ENCODE measurements at places on chromosomes 5 and 9.

DNA sequence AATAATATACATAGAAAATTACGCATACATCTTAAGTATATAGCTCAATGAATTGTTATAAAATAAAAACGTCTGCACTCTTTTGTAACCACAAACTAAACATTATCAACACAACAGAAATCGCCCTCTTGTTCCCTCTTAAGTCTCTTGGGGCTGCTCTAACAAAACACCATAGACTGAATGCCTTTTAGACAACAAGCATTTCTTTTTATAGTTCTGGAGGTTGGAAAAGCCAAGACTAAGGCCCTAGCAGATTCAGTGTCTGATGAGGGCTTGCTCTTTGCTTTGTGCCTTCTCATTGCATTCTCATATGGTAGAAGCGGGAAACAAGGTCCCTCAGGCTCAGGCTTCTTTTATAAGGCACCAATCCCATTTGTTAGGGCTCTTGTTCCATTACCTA is 4.9 kb upstream of the IFNB1 start:
- DNase-seq = no peak

DNA sequence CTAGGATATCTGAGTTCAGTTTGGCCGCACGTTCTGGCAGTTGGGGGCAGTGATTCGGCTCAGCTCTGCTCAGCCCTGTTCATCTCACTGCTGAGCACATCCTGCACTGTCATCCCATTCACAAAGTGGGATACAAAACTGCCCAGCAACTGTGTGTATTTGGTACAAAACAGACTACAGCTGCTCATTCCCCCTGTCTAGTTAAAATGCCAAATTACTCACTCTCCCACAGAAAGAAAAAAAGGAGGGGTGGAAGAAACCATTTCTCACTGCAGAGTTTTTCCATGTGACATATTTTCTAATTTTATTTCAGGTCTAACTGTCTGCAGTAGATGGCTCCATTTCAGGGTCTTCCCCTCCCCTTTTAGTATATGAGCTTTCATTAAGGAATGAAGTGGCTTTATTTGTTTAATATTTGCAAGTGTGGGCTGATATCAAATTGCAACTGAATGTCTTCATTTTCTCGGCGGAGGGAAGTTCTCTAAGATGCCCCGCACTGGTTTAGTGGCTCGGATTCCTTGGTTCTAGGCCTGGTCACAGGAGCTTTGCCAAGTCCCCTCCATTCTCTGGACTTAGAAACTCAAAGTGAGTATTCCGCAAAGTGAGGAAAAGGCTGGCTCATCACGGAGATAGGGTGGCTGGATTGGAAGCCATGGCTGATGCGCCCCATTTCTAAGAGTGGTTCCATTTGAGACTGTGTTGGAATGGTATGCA is 14.7 kb downstream of the COL15A1 start:
- DNase-seq = no peak

DNA sequence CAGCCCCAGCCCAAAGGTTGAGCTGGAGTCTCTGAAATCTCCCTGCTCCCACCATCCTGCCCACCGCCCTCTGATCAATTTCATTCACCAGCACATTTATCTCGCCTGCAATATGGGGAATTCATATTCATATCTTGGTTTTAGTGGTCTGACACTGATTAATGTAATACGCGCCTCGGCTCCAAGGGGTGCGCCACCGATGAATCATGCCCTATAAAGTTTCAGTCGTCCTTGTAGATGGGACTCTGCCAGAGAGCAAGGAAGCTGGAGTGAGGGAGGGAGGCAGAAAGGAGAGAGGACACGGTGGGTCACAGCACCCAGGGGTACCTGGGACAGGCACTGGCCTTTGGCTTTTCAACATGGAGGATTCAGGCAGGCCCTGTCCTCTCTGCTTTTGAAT is 8.9 kb downstream of the IRX1 start:
- no peak for DNase-seq

- no peak for DNase-seq
Observed at GRCh38 chr9:33939924-33940874, 108.5 kb downstream of the UBAP2 start.

DNA sequence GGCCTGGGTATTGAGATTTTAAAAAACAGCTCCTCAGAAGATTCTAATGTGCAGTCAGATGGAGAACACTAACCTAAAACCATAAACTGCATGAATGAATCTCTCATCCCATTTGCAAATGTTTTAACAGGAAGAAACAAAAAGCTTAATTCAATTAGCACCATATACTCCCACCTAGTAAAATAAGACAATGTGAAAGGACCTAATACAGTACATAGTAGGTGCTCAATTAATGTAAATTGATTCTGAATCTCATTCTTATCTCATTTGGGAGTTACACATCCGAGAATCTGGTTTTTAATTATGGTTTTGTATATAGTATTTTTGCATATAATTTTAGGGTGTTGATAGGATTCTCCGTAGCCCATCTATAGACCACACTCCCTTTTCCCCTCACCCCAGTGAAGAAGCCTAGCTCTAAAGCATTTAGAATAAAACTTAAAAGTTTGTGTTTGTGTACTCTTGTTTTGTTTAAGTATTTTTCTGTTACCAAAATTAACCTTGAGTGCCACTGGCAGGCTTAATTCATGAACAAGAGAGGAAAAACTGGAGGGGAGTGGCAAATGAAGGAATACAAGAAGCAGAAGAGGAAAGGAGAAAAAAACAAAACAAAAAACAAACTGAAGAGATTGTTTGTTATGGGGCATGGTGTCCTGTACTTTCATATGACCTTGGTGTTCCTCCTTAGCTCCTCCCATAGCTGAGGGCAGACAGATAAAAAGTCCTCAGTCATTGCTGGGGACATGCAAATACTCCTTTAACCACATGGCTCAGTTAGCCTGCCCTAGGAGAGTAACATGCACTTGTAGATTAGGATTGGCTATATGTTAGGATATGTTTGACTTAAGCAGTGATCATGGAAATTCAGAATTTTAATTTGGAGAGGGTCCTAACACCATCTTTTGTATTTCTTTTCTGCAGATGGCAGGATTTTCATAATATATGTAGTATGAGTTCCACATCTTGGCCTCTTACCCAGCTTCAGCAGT is 1.2 kb downstream of the RNF14 start:
- no peak for DNase-seq

- no peak for DNase-seq
Observed at GRCh38 chr9:133071484-133072150, 9.8 kb downstream of the CEL start.

GRCh38 chr9:14978022-14979000 is 68.1 kb upstream of the FREM1 start:
- DNase-seq = no peak

GRCh38 chr5:179146277-179146676 is 86.1 kb downstream of the ZNF354C start:
- DNase-seq = peak; percentile 33

DNA sequence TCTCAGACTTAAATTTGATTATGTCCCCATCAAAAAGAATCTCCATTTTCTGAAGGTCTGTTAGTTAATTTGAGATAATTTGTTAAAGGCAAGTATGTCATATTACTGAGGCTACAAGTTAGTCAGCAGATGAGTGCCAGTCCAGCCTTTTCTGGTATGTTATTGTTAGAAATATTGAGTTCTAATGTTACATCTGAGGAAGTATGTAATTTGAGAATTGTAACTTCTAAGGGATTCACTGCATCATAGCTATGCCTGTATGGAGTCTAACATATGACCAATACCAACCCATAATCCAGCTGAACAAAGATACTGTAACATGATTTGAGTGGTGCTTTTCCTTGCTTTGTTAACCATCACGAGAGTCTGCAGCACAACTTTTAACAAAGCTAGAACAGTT is 13.9 kb downstream of the SLC23A1 start:
- DNase-seq = no peak

GRCh38 chr9:123395276-123395688 is 39.3 kb downstream of the CRB2 start:
- no peak for DNase-seq

GRCh38 chr9:98503867-98504266 is 204.9 kb downstream of the GABBR2 start:
- DNase-seq = no peak

DNA sequence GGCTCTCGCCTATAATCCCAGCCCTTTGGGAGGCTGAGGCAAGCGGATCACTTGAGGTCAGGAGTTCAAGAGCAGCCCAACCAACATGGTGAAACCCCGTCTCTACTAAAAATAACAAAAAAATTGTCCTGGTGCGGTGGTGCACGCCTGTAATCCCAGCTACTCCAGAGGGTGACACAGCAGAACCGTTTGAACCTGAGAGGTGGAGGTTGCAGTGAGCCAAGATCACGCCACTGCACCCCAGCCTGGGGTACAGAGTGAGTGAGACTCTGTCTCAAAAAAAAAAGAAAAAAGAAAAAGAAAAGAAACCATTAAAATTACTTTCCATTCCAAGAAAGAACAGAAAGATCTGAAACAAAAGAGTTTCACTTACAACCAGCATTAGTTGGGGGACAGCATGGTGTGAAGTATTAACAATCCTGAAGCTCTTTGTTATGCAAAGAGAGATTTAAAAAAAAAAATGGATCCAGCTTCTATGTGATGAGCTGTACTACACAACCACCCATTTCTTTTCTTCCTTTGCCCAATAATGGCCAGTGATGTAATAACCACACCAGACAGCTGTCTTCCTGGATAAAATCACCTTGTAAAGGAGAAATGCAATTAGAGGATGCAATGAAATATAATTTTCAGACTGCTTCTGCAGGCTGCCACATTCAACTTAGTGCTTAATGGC is 76.9 kb downstream of the MED27 start:
- no peak for DNase-seq

GRCh38 chr5:113266913-113267227 is 167.9 kb downstream of the TSSK1B start:
- no peak for DNase-seq

DNA sequence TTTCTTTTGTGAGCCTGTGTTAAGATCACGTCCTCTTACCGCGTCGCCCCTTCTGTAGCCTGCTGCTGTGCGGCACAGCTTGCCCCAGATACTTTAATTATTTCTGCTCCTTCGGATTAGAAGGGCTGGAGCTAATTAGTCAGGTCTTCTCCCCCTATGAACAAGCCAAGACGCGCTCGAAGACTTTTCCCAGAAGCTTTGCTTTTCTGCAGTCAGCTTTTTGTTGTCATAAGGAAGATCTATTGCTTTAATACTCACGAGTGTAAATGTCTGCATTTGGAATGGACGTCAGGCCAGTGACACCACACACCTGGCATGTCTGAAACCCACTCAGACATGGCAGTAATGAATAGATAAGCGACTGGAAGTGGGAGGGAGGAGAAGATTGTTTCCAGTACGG is 37.0 kb downstream of the PRUNE2 start:
- DNase-seq = no peak

GRCh38 chr5:8923526-8923925 is 622.3 kb downstream of the SEMA5A start:
- DNase-seq = no peak

DNA sequence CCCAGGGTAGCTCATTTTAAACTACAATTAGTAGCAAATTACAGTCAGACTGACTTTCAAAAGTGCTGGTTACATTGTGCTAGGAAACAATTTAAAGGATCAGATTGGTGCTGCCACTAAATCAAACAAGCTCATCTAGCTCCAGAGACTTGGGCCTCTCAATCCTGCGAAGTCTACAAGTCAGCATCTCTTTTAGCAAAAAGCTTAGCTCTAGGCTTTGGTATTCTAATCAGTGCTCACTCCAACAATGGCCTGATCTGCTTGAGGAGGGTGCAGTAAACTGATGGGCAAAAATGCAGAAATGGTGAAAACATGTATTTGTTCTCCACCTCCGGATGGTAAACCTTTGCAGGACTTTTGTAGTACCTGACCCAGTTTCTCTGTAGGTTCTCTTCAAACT is 47.0 kb upstream of the SEMA6A start:
- DNase-seq = no peak

GRCh38 chr5:53971131-53971530 is 339.2 kb downstream of the ARL15 start:
- no peak for DNase-seq

GRCh38 chr5:154708846-154709245 is 46.3 kb upstream of the LARP1 start:
- no peak for DNase-seq

DNA sequence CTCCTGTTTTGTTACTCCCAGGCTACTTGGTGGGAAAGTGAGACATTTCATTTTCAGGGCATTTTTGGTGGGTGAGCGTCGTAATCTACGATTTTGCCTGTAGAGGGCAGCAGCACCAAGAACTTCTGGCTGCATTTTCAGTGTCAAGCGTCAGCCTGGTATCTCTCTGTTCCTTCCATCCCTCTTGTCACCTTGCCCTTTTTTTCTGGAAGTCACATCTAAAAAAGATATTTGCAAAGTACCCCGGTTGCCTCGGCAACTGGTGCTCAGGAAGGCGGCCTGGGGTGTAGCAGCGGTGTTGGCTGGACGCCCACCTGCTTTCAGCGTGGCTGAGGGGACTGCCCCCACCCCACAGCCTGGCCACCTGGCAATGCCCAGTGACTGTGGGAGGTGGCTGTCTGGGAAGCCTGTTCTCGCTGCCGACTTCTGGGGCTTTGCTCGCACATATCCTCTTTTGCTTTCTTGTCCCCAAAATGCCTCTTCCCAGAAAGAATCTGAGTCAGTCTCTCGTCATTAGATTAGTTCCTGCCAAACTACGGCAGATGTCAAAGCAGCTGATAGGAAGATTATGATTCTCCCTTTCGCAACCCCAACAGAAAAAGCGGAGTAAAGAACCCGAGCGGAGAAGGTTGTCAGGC is 84.5 kb downstream of the ACER2 start:
- peak; percentile 43 for DNase-seq

DNA sequence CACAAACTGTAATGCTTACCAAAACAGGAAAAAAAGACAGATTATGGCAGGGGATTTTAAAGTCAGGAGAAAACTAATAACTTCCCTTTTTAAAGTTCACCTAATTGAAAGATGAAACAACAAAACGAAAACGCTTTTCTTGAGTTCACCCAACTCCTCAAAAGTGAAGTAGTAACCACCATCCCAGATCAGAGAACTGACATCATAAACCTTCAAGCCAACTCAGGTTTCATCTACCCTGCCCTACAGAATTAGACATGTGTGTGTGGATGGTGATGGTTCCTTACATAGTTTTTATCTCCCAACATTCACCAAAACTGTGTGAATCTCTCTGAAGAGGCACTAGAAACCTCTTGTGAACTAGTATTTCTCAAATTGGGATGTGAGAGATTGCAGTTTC is 195.2 kb upstream of the PTGER4 start:
- no peak for DNase-seq

- peak; percentile 18 for DNase-seq
Observed at GRCh38 chr5:96896806-96897205, 20.5 kb downstream of the ERAP2 start.

- no peak for DNase-seq
Observed at GRCh38 chr9:35518225-35518821, 28.4 kb downstream of the RUSC2 start.

GRCh38 chr9:120755044-120755443 is 38.2 kb downstream of the FBXW2 start:
- no peak for DNase-seq

DNA sequence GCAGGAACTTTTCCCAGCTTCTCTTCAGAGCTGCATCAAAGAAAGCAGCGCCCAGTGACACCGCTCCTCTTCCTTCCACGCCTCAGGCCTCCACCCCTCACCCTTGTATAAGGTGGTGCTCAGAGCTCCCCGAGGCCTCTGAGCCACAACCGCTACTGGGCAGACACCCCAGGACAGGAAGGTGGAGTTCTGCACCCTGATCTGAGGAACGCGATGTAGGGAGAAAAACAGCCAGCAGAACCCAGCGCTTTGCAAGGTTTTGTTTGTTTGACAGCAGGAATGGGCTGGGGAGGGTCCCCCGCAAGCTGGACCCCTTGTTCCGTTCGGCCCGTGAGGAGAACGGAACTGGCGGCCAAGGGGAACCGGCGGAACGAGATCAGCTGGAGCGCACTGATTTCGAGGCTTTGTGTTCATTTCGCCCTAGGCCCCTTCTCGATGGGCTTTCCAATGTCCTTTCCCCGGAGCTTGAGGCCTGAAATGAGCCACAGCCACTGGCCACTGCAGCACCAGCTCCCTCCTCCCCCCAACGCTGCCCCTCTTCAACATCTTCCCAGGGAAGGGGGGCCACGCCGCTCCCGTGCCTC is 4.1 kb downstream of the EDF1 start:
- DNase-seq = no peak
